Hematopoietic multipotent progenitor cell treated with erythropoietin and hydrocortisone succinate and interleukin-3 and kit ligand, for 15 days (in vitro differentiated cells): ENCODE measurements at places on chromosomes 1 and 21.

- no peak for DNase-seq
These were observed 502.2 kb upstream of the OLFM3 start for GRCh38 chr1:102498929-102499328.

GRCh38 chr1:206578978-206579374, 33.3 kb downstream of the EIF2D start:
- no peak for DNase-seq

DNA sequence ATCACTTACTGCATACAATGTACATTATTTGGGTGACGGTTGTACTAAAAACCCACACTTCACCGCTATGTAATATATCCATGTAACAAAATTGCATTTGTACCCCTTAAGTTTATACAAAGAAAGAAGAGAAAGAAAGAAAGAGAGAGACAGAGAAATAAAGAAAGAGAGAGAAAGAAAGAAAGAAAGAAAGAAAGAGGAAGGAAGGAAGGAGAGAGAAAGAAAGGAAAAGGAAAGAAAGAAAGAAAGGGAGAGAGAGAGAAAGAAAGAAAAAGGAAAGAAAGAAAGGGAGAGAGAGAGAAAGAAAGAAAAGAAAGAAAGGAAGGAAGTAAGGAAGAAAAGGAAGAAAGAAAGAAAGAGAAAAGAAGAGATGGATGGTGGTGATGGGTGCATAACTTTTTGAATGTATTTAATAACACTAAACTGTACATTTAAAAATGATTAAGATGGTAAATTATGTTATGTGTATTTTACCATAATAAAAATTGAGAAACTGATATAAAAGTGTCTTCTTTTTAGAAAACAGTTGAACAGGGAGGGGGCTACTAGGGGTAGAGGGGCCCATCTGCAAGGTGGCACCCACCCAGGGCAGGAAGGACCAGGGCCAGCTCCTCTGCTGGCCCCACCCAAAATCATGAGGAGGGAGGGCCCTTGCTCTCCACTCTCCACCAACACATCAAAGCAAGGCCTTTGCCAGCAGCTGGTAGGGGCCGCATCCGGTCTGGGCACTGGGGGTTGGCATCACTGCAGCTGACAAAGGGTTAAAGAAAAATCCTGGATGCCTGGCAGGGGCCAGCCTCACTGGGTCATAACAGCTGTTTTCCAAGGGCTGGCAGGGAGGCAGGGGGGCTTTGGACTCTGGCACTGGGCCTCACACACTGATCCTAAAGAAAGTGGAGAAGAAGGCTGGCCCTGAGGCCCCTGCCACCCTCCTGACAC, 153.9 kb upstream of the EDN2 start:
- DNase-seq, result no peak

GRCh38 chr1:24052220-24052619, 59.7 kb downstream of the MYOM3 start:
- no peak for DNase-seq

GRCh38 chr1:84621553-84621952, 47.3 kb upstream of the CTBS start:
- no peak for DNase-seq

GRCh38 chr1:162230096-162230495, 146.6 kb downstream of the SPATA46 start:
- no peak for DNase-seq

DNA sequence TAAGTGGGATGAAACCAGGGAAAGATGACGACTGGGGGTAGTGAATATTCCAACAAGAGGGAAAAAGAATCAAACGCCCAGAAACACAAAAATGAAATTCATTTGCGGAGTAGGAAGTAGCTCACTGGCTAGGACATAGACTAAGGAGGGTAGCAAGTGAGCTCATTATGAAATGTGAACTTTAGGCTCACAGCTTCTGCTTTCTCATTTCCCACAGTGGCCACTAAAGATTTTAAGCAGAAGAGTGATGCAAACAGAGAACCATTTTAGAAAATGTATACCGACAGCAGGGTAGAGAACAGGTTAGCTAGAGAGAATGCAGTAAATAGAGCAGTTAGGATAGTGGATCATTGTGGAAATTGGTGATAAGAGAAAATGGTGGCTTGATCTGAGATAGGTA, 3.5 kb downstream of the CD48 start:
- DNase-seq, result no peak

GRCh38 chr1:17743008-17743647, 12.0 kb upstream of the ACTL8 start:
- no peak for DNase-seq

- DNase-seq, result no peak
These were observed 932 bp downstream of the RPF1 start for GRCh38 chr1:84479998-84480397.

DNA sequence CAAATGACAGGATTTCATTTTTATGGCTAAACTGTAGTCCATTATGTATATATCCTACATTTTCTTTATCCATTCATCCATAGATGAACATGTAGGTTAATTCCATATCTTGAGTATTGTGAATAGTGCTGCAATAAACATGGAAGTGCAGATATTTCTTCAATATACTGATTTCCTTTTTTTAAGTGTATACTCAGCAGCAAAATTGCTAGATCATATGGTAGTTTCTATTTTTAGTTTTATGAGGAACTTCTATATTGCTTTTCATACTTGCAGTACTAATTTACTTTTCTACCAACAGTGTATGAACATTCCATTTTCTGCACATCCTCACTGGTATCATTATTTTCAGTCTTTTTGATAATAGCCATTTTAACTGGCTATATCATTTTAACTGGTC, 30.1 kb downstream of the OR10J5 start:
- no peak for DNase-seq

DNA sequence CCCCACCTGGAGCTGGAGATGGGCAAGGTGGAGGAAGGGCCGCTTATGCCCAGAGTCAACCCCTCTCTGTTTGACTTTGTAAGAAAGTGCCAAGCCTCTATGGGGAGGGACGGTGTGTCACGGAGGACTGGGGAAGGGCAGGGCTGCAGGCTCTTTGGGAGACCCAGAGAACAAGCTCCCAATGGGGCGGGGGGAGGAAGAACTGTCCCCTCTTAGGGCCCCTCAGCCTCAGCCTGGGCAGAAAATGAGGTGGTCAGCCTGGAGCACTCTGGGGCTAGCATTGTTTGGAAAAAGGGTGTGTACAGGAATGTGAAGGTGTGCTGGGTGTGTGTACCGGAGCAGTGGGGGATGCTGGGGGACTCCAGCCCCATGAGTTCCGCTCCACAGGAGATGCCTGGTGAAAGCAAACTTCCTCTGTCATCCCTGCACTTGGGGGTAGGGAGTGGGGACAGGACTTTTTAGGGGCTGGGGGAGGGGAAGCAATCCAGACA, 1.2 kb upstream of the INAVA start:
- no peak for DNase-seq

DNA sequence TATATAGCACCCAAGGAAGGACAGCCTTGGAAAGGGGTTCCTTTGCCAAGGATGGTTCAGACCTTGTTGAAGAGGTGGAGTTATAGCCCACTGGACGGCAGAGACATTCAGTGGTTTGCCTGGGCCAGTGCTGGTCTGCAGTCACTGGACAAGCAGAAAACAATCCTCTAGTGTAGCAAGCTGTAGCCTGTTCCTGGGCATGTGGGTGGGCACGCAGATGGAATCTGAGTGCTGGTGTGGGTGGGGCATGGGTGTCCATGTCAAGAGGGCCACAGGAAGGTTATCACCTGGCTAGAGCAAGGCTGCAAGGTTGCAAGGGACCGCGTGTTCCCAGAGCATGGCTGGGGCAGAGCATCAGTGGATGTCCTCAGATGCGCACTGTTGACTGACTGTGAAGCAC, 244.7 kb downstream of the PTPRU start:
- no peak for DNase-seq

GRCh38 chr1:153506386-153506785, 29.4 kb downstream of the S100A6 start:
- no peak for DNase-seq

GRCh38 chr1:222631611-222632208, 13.8 kb downstream of the MIA3 start:
- no peak for DNase-seq

DNA sequence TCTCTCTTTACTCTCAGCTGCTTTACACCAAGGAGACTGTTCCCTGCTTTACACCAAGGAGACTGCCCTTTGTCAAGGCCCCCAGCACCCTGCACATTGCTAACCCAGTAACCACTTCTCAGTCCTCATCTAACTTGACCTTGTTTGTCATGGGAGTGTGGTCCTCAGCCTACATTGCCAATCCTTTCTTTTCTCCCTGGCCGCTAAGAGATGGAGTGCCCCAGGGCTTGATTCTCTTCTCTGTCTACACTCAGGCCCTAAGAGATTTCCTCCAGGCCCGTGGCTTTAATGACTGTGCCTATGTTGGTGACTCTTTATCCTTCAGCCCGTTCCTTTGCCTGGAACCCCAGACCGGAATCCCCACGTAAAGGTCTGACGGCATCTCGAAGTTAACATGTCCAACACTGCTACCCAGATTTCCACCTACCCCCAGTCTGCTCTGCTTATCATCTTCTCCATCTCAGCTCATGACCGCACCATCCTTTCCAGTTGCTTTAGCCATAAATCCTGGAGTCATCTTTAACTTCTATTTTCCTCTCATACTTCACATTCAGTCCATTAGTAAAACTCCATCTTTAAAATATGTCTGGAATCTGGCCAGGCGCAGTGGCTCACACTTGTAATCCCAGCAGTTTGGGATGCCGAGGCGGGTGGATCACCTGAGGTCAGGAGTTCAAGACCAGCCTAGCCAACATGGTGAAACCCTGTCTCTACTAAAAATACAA, 9.5 kb upstream of the SEMA4A start:
- no peak for DNase-seq

DNA sequence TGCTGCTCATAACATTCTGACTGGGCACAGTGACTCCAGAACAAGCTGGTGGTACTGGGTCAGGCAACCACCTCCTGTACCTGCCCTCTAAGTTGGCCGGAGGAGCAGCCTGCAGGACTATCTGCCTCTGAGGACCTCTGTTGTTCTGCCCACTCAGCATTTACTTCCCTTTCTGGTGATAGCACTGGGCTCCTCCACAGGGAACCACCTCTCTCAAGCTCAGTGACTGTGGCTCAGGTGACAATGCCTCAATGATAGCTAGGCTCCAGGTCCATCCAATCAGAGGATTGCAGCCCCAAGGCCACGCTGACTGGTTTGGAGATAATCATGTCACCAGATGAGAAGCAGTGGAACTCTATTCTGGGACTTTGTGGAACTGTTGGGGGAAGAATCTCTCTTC, 15.8 kb downstream of the SLC41A1 start:
- no peak for DNase-seq

- DNase-seq, result no peak
These were observed 253.0 kb downstream of the GPR52 start for GRCh38 chr1:174700775-174701174.

DNA sequence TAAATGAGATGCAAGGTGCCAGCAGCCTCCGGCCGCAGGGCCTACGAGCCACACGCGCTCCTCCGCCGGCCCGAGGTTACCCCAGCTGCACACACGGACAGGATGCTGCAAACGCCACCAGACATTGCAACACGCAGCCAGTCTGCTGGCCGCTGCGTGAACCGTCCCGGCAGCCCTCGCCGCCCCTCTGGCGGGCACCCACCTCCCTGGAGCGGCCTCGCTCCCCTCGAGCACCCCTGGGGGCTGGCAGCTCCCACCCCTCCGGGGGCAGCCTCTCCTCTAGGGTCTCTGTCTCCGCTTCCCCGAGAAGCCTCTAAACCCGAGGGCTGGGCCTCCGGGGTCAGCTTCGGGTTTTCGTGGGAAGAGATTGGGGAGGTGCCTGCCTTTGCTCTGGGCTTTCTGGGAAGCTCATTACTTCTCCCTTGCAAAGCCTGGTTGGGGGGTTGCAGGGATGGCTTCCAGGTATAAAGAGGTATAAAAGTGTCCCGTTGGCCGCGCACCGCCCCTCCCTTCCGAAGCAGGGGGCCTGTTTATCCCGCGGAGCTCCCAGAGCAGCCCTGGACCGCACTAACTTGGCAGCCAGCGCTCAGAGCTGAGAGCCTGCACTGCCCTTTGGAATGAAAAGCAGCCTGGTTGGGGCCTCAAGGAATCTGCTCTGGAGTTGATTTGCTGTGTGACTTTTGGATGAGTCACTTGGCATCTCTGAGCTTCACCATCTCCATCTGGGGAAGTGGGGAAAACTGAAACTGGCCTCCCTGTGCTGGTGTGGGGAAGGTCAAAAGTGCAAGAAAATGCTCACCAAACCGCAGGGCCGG, 21.8 kb downstream of the DHRS3 start:
- no peak for DNase-seq

GRCh38 chr1:108877348-108878159, 769 bp downstream of the GPSM2 start:
- peak; percentile 20 for DNase-seq

- no peak for DNase-seq
These were observed 86.6 kb upstream of the DPH5 start for GRCh38 chr1:101112051-101112780.

DNA sequence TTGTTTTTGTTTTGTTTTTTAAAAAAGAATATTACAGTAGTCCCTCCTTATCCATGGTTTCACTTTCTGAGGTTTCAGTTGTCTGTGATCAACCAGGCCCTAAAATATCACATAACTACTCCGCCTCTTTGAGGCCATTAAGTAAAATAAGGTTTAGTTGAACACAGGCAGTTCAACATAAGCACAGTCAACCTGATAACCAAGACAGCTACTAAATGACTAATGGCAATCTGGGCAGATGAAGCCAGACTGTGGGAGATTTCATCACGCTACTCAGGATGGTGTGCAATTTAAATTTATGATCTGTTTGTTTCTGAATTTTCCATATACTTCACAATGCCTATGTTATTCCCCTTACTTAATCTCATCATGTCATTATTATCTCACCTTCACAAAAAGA, 30.1 kb downstream of the LDLRAD1 start:
- DNase-seq, result no peak

DNA sequence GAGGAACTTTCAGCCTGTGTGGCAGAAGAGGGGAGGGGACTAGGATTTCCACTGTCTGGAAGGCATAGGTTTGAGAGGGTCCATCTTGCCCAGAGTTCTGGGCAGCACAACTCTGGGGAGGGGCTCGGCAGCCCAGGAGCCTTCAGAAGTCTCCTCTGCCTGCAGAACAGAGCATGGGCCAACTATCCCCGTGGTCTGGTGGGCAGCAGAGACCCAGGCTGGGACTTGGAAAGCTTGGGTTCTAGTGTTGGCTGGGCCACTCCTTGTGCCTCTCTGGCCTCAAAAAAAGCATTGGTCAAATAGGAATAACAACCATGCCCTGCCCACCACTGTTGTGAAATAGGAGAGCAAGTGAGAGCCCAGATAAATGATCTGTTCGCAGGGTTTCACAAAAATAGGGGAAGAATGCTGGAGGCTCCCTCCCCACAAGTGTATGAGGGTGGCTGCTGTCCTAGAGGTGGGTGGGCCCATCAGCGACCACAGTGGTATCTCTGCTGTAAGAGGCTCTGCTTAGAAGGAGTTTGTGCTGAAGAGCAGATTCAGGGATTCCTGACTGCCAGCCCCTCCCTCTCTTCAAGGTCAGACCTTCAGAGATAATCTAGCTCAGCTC, 8.9 kb downstream of the EPHA10 start:
- no peak for DNase-seq
